ENCODE measurements at places on chromosomes 2 and 18. TPM values are rescaled to one million over a fixed set of nuclear protein-coding genes. Genes with fewer than 3 reads are reported as not detected.

DNA sequence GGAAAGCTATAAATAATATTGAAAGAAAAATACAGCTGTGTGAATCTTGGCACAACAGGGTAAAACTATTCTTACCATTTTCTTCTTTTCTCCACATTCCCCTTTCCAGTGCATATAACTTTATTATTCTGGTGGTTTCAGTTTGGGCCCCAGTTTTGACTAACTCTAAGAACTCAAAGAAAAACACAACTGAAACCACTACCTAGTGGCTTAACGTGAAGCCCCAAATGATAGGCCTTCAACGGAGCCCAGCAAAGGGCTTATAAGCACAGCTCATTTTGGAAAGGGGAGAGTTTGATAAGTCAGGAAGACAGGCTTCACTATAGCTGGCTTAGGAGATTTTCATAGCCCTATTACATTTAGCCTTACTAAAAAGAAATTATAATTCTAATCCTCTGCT, 62.4 kb downstream of the PPP1R1C start:
- no peak for DNase-seq

DNA sequence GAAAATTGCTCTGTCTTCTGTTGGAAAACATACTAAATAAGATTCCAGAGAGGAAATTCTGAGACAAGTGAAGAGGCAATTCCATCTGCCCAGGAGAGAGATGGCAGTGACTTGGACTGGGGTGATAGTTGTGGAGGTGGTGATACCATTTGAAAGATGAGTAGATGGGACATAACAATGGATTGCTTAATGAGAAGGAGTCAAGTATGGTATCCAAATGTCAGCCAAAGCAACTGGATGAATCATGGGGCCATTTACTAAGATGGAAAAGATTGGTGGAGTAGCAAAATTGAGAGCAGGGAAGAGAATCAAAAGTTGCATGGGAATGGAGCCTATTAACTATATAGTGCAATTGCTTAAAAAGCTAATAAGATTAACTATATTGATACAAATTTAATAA, 222.1 kb downstream of the ETAA1 start:
- DNase-seq = no peak

GRCh38 chr2:65429786-65430602, 2.4 kb downstream of the SPRED2 start:
- no peak for DNase-seq

- DNase-seq = no peak
Observed at GRCh38 chr2:128734521-128735295, 416.0 kb upstream of the HS6ST1 start.

DNA sequence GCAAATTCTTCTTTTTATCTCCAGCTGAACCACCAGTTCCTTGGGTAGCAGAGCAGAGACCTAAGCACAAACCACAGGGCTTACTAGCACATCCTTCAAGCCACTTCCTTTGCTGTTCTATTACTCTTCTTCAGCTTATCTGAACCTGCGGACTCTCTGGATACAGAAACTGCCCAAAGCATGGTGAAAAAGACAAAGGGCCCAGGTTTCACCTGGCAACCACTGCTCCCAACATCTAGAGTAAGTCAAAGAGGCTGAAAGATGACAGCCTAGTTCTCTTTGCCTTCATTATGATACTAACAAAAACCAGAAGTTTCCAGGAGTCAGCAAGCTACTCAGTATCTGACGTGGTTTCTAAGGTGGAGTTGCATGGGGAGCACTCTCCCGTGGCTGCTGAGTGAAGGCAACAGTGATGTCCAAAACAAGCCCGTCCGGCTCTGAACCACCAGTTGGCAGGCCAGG, 43.4 kb downstream of the KANSL3 start:
- DNase-seq = no peak

DNA sequence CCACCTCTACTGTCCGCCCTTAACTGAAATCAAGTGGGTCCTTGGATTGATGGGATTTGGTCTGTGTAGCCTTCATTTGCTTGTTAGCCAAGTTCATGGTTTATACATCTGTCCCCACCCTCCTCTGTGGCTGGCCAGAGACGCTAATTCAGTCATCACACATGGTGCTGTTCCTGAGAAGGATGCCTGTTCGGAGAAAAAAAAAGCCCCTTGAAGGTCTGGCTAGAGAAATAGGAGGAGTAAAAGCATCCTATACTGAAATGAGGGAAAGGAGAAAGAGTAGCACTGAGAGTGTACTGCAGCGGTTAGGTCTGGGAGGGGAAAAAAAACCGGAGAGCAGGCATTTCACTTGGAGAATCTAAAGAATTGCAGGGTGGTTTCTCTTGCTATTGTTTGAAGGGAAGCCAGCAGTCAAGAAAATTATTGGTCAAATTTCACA, 180.6 kb upstream of the EPAS1 start:
- no peak for DNase-seq

GRCh38 chr2:26848336-26849055, 564 bp downstream of the DPYSL5 start:
- DNase-seq = peak; percentile 75

DNA sequence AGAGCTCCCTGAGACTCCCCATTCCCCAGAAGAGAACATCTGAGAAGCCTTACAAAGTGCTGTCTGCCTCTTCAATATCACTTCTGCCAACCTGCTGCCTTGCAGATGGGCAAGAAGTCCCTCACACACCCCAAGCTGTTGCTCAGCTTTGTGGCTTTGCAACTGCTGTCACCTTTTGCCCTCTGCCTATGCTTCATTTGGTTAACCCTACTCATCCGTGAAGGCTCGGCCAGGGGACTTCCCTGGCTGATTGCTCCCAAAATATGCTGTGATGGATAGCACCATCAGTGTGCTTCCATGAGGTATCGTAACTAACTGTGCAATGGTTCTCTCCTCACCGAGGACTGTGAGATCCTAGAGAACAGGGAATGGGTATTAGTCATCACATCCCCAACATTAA, 88.9 kb upstream of the CYP1B1 start:
- DNase-seq = no peak

DNA sequence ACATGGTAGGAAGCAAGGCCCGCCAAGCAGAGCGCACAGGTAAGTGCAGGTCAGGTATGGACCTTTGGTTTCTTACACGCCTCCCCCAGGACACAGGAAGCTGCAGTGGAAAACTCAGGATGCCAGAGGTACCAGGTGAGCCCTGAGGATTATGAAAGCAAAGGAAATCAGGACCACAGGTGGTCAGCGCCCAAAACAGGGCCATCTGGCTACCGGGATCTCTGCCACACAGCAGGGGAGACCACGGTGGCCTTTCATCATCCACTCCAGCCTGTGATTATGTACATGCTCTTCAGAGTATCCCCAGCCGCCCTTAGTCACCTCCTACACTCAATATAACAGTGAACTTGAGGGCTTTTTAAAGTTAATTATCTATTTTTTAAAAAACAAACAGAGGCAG, 125.5 kb upstream of the EPC2 start:
- DNase-seq = no peak

GRCh38 chr2:152440049-152440448, 105.1 kb downstream of the FMNL2 start:
- no peak for DNase-seq

DNA sequence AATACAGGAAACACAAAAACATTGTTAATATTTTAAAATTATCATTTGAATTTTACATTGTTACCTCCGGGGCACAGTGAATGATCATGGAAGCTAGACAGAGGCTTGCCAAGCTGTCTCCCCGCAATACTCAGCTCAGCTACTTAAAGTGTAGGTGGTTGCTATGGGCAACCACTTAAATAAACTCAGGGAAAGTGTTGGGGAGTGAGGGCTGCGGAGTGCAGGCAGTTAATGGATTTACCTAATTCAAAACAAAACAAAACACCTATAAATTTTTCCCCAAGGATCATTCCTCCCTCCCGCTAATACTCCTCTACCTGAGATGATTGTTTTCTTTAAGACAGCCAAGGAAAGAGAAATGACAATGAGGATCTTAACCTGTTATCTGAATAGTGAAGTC, 349.5 kb downstream of the TGIF1 start:
- no peak for DNase-seq

DNA sequence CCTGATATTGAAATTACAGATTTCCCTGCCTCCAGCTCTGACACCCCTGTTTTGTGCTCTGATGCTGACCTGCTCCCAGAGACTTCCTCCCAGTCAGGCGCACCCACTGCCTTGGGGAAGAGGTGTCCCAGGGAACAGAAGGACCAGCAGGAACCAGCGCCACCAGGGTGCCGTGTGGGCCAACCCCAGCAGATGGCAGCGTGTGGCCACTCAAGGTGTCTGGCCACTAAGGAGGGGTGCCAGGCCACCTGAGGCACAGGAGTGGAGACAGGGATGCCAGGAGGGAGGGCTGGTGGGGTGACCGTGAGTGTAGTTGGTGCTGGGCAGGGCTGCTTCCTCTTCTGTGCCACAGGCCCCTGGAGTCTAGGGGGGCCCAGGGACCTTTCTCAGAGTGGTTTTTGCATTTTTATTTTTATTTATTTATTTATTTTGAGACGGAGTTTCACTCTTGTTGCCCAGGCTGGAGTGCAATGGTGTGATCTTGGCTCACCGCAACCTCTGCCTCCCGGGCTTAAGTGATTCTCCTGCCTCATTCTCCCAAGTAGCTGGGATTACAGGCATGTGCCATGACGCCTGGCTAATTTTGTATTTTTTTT, 56.0 kb downstream of the TEX44 start:
- no peak for DNase-seq

DNA sequence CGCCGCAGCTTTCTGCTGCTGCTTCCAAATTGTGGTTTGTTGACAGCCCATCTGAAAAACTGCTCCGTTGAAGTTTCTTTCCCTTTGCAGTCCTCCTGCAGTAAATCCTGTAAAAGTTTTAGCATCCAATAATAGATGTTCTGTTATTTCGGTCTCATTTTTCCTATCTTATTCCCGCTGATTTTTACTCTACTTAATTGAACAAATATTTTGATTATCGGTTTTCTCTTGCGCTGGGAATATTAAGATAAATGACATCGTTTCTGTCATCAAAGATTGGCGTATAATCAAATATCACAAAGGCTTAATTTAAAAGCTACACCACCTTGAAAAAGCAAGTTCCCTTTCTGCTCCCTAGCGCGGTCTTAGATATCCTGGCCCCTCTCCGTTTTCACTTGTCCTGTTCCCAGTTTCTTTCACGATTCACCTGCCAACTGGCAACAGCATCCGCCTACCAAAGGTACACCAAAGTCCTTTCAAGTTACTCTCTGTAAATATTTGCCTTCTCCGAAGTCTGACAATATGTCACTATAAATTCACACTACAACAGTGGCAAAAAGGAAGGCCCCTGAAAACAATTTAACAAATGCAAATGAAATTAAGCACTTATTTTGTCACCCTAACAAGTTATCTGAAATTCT, 1.0 kb upstream of the STRN start:
- no peak for DNase-seq

- DNase-seq = no peak
Observed at GRCh38 chr18:76484749-76485387, 10.2 kb downstream of the ZNF516 start.

DNA sequence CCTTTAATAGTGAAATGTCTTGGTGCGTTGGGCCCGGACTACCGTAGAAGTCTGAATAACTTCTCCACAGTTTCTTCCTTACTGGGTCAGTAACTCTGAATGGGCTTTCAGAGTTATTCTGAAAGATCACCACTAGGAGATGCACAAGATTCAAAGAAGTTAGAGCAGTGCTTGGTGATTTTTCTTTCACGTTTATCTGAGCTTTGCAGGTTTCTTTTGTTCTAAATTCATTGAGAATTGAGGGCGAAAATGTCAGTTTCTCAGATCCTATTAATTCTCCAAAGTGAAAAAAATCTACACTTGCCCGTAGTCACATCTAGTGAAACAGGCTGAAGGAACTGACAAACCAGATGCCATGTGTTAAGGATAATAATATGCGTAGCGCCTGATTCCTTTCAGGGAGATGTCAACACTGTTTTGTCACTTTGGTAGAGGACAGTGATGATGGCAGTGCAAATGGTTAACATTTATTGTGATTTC, 70.1 kb downstream of the QPCT start:
- DNase-seq = peak; percentile 94

DNA sequence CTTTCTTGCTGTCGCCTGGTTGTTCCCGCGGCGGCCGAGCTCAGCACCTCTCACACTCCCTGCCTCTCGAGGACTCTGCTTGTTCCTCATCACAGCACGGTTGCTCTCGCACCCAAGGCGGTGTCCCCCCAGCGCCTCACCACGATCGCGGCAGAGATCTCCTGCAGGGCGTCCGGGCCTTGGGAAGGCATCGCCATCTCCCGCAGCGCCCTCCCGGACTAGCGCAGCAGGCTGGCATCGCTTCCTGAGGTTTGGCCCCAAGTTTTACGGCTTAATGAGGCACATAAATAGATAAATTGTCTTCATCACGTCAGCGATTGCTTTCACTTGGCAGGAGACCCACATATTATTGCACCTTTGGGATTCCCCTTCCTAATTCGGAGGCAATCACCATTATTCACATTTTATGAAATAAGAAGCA, 125.4 kb downstream of the RGPD3 start:
- DNase-seq = peak; percentile 14

Gene GMCL1
- total RNA-seq = 13.4 TPM

DNA sequence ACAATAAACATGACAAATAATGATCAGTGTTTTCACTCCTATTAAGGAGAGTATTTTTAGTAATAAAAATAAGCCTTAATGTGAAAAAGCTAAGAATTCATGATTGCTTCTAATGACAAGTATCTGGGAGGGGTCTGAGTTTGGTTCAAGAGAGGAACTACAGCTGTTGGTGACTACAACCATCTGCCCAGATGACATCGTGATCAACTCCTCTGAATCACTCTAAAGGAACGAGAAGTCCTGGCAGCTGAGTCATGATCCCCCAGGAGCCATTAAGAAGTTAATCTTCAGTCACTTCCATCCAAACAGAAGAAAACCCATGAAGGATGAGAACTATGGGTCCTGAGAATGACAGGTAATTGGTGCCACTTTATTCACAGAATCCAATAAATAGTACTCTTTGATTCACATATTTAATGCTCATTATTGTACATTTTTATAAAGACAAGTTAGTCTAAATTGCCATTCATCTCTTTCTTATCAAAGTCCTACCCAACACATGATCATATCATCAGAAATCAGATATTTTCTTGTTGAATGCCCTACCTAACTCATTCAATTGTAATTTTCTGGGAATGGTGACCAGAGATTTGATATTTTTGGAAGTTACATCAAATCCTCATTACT, 6.8 kb downstream of the TFPI start:
- no peak for DNase-seq

DNA sequence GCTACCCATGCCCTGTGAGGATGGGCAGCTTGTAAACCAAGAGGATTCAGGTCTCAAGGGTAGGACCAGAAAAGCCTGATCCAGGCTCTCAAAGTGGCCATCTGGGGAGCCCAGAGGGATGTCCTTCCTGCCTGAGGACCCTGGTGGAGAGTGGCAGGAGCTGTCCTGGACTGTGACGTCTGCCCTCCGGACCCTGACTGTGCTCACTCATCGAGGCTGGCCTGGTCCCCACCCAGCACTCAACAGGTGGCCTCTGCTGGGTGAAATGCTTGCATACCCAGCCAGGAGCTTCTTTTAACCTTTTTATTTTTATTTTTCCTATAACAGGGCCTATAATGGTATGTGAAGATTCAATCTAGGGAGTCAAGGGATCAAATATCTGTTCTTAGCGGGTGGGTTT, 24.5 kb downstream of the CREG2 start:
- DNase-seq = no peak

Measured in spinal cord (tissue), 10 donors.